ENCODE measurements at places on chromosomes 12 and 14.

- no peak for DNase-seq
Measured at GRCh38 chr12:124358572-124358971, 63.7 kb downstream of the RFLNA start.

DNA sequence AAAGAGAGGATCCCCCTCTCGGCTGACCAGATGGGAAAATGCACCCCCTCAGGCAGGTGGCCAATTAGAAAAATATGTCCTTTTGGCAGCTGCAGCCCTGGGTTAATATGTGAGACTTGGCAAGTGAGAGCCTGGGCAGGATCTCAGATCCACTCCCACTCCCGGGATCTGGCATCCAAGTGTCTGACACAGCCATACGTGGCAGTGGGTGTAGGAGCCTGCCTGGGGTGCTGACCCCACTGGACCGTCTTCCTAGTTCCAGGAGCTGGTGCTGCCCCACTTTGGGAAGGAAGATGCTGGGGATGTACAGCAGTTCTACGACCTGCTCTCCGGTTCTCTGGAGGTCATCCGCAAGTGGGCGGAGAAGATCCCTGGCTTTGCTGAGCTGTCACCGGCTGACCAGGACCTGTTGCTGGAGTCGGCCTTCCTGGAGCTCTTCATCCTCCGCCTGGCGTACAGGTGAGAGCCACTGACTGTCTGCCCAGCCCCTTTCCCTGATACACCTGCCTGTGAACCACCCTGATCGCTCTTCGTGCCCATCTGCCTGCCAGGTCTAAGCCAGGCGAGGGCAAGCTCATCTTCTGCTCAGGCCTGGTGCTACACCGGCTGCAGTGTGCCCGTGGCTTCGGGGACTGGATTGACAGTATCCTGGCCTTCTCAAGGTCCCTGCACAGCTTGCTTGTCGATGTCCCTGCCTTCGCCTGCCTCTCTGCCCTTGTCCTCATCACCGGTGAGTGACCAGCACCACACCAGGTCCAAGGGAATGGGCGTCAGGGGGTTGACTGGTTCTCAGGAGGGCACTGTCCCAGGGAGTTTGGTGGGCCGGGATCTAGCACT lies 5.8 kb downstream of the NR4A1 start:
- DNase-seq, result no peak

GRCh38 chr12:111745211-111745610 lies 21.5 kb upstream of the ALDH2 start:
- no peak for DNase-seq

- DNase-seq, result no peak
Measured at GRCh38 chr12:53076461-53076860, 2.7 kb downstream of the SPRYD3 start.

- no peak for DNase-seq
Measured at GRCh38 chr12:43835264-43835655, 621 bp upstream of the TMEM117 start.

DNA sequence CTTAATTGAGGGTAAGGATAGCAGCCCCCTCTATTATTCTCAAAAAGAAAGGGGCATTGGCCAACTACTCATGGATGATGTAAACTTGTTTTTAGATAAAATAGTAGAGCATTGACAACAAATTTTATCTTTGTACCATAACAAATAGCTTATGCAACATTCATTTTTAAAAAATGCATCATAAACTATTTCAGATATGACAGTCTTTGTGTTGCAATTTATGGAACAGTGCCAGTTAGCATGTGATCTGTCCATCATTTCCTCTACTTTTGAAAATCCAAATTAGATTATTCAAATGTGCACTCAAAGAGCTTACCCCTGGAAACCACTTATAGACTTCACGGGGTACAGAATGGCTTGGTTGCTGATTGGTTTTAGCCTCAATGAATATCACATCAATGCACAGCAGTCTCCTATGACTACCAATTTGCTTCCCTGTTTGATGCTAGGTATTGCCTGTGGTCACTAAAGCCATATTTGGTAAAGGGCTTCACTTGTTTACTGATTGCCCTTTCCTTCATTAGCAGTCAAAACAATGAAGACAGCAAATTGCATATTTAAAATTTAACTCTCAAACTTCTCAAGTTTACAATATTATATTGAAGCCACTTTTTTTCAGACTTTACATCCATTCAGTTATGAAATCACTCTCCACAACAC lies 274.9 kb upstream of the MGAT4C start:
- no peak for DNase-seq

DNA sequence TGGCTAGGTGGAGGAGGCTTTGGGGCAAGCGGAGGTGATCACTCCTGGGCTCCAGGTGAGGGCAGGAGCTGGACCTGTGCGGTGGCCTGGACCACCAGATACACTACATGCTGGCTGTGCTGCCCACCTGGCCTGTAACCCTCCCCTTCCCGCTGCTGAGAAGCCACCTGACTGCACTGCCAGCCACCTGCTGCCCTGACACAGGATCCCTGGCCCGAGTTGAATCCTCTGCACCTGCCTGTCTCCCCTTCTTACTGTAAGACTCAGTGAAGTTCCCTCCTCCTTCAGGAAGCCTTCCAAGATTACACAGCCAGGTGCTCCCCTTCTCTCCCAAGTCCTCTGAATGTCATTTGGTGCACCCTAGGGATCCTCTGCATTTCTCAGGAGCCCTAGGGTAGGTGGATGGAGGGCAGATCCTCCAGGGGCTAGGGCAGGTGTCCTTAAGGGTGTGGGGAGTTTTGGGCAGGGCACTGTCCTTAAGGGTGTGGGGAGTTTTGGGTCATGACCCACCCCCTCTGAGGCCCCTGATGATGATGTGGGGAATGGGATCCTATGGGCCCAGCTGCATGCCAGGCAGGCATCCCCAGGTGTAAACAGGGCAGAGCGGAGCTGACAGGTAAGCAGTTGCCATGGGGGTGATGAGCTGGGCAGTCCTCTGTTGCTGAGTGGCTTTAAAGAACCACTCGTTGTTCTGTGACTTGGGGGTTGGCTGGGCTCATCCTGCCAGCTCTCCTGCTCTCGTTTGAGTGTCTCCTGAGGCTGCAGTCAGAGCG lies 6.7 kb upstream of the MTA1 start:
- DNase-seq, result no peak

DNA sequence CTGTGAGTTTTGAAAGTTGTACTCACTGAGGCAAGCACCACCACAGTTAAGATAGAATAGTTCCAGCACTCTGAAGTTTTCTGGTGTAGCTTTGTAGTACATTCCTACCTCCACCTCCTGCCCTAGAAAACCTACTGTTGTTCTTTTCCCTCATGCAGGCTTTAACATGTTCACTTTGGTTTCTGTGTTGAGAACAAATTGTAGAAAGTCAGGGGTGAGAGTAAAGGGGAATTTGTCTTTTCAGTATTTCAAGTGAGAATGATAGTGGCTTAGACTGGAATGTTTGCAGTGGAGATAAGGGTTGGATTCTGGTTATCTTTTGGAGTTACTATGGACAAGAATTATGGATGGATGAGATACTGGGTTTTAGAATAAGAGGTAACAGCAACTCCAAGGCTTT lies 67.2 kb downstream of the AEBP2 start:
- DNase-seq, result no peak

GRCh38 chr12:124720681-124721500 lies 142.8 kb downstream of the SCARB1 start:
- DNase-seq, result peak; percentile 97

GRCh38 chr14:63011623-63012022 lies 33.6 kb downstream of the KCNH5 start:
- DNase-seq, result no peak

- DNase-seq, result no peak
Measured at GRCh38 chr12:4267704-4268328, 5.7 kb upstream of the CCND2 start.

All from fibroblast of skin of right quadriceps (primary cell).